ENCODE measurements at places on chromosomes 6 and 20.

DNA sequence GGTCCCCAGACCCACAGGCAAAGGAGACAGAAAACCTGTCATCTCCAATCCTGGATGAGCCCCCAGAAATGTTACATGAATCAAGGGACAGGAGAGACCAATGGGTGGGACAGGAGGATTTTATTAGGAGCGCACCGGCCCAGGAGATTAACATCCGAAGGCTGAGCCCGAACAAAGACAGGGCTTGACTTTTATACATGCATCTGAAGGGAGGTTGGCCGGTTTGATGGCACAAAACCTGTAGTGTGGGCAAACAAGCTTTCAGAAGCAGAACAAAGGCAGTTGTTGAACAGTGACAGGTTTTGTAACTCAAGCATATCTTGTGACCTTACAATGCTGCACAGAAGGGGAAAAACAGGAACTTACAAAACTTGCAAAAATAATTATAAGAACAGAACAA lies 83.9 kb upstream of the GPR6 start:
- no peak for DNase-seq

- no peak for DNase-seq
These were observed 91.9 kb upstream of the EYA2 start for GRCh38 chr20:46802722-46803121.

DNA sequence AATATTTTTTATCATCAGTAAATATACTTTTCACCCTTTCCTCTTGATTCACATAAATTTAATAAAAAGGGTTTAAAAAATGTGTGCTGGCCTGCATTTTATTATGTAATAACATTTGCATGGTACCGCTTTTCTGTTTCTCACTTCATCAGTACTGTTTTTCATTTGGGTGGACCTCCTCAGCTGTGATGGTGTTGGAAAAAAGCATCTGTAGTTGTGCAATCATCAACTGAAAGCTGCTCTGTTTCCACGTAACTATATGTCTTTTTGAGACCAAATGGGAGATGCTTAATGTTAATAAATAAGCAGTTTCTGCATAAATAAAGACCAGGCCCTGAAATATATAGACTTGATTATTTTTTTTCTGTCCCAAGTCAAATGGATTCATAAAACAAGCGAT lies 31.6 kb upstream of the CENPW start:
- no peak for DNase-seq

- no peak for DNase-seq
These were observed 3.9 kb downstream of the SLC29A1 start for GRCh38 chr6:44227148-44227793.

DNA sequence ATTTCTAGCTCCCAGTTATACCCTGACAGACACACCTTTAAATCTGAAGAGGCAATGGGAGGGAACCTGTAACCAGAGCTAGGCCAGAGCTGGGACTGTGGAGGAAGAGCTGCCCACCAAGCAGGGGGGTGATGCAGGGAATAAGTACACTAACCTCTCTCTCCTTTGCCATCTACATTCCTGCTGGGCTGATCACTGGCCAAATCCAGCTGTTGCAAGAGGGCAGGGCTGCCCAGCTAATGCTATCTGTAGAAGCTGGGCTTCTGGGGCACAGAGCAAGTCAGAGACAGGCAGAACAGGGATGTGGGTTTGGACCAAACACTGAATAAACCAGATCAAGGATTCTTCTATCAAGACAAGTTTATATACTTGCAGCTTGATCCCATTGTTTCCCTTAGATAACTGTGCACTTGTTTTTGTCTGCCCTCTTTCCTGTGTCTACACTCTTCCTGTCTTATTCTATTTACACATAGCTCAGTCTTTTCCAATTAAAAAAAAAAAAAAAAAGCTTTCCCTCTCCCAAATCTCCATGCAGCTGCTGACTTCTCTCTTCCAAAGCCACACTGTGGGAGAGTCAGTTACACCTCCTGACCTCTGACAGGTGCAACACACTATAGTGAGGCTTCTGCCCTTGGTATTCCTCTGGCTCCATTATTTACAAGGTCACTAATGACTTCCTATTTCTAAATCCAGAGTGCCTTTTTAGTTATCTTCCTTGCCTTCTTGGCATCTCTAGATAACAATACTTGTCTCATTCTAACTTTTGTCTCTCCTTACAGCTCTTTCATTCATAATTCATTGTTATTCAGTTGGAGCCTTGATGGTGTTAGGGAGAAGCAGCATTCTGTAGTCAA lies 43.7 kb downstream of the TRIM38 start:
- no peak for DNase-seq

DNA sequence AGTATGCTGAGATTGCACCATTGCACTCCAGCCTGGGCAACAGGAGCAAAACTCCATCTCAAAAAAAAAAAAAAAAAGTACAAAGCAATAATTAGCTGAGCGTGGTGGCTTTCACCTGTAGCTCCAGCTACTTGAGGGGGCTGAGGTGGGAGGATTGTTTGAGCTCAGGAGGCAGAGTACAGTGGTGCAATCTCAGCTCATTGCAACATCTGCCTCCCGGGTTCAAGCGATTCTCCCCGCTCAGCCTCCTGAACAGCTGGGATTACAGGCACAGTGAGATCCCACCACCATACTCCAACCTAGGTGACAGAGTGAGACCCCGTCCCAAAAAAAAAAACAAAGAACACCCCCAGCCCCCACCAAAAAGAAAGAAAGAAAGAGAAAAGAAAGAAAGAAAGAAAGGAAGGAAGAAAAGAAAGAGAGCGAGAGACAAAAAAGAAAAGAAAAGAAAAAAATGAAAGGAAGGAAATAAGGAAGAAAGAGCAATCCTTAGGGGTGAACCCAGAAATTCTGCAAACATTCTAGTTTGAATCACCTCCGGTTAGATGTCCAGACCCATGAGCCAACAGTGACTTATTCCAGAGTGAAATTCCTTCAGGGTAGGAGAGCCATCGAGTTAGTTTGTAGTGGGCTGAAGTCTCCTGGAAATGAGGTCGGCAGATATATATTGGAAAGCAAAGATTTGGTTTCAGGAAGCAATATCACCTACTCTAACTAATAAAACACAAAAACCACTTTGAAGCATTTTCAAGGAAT lies 3.2 kb upstream of the RIPOR3 start:
- no peak for DNase-seq

DNA sequence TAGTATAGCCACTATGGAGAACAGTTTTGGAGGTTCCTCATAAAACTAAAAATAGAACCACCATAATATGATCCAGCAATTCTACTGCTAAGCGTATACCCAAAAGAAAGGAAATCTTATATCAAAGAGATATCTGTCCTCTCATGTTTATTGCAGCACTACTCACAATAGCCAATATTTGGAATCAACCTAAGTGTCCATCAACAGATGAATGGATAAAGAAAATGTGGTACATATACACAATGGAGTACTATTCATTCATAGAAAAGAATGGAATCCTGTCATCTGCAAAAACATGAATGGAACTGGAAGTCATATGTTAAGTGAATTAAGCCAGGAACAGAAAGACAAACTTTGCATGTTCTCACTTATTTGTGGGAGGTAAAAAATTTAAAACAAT lies 5.7 kb upstream of the CD2AP start:
- no peak for DNase-seq

DNA sequence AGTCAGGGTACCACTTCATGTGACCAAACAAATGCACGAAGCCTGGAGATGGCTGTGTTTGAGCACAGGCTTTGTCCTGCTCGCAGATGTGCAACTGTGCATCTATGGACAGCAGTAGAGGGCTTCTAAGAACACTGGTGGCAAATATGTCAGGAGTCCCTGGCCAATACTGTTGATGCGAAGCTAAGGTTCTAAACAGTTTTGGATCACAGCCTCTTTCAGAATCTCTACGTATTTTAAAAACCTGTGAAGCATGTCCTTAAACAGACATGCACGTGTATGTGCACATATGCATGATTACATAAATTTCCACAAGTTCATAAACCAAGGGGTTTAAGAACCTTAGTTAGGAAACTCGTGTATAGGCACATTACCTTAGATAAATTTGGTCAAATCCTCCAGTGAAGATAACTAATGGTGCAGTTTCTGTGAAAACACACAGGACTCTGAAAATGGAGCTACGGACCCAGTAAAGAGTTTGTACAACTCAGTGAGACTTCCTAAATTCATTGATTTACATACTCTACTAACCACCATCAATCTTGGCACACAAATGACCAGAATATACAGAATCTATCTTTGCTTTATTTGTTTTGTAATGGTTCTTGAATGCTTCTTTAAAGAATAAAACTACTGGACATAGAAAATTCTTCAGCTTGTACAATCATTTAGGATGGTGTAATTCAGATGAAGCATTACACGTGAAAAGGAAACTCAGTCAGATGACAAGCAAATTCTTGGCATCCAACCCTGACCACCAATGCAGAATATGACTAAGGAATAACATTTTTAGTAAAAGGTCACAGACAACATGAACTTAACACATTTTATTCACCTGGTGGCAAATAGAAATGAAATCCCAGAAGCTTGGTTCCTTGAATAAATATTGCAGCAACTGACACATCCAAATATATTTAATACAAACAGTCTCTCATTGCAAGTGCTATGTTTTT lies 27.4 kb downstream of the KCNQ5 start:
- DNase-seq = no peak

DNA sequence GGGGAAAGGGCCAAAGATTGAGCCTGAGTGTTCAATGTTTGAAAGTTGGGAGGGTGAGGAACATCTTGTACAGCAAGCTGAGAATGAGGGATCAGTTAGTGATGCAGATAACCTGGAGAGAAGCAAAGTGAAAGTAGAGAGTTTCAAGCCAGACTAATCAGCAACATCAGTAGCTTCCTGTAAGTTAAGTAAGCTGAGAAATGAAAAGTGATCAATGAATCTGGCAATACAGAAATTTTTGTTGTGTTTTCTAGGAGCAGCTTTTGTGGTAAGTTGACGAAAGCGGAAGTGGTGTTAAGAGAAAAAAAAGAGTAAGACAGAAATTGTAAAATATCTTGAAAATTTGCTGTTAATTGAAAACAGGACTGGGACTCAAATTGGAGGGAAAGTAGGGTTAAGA lies 855.5 kb upstream of the MAP3K7 start:
- DNase-seq = no peak

GRCh38 chr6:81564470-81565068 lies 187.9 kb downstream of the TENT5A start:
- DNase-seq = no peak

DNA sequence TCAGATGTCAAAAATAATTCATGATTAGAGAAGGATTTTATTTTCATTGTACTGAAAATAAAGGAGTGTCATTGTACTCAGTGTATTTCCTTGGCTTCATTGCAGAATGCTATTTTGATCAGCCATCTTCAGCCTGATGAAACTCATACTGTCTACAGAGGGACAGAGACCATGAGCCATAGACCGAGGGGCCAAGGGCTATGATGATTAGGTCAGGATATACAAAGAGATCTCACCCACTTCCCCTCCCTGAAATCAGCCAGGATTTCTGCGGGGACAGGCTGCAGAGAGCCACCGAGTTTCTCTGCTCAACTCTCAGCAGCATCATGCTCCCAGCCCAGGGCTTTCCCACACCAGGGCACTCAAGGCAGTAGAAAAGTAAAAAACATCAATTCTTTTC lies 47.0 kb downstream of the ALDH8A1 start:
- DNase-seq = no peak

DNA sequence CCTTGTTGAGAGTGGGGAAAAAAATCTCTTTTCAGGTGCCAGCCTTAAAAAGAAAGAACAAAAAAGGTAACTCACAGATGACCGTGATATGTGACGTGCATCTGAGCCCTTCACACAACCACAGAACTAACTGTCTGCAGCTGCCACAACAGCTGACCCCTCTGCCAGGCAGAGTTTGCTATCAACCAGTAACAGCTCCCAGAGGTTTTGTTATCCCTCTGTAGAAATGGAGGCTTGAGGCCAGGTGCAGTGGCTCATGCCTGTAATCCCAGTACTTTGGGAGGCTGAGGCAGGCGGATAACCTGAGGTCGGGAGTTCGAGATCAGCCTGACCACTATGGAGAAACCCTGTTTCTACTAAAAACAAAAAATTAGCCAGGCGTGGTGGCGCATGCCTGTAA lies 42.8 kb downstream of the SLC52A3 start:
- DNase-seq = no peak

DNA sequence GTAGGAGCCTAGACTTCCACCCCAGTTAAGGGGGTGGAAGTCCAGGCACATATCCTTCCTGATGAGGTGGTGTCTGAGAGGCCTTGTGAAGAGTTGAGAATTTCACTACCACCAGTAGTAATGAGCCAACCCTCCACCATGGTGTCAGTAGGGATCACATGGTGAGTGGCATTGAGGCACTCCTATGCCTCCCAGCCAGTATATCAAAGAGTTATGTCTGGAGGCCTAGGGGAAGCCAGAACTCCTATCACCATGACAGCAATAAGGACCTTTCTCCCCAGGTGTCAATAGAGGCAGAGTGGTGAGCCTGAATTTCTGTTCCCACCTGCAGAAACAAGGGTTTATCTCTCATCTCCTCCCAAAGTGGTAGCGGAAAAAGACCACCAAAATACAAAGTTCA lies 106.6 kb upstream of the ADTRP start:
- no peak for DNase-seq
